ENCODE measurements at places on chromosomes 1 and 21. TPM values are rescaled to one million over a fixed set of nuclear protein-coding genes. Genes with fewer than 3 reads are reported as not detected.
A peak's percentile ranks its signal among the peaks of the same experiment; 100 is the strongest.

The SLC50A1 gene
- total RNA-seq, result 112 TPM

The LCE2A gene
- total RNA-seq, result not detected

DNA sequence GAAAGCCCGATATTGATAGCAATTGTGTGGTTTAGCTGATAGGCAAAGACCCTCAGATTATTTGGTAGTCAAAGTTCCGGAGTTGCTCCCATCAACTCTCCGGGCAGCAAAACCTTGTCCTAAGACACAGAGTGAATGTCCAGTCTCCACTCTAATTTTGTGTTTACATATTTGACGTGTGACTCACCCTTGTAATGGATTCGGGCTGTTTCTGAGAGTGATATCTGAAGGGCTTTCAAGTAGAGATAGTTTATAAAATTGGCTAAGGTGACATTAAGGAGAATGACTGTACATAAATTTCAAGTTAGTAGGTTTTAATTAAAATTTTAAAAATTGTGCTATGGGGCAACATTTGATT lies 154.2 kb downstream of the CNIH3 start:
- no peak overlapping the region for H3K27ac ChIP-seq
- no peaks in the 10 kb centered on the region for H3K4me1 ChIP-seq
- H3K27me3 ChIP-seq, result no peaks in the 10 kb centered on the region
- no peak overlapping the region for H3K4me3 ChIP-seq

DNA sequence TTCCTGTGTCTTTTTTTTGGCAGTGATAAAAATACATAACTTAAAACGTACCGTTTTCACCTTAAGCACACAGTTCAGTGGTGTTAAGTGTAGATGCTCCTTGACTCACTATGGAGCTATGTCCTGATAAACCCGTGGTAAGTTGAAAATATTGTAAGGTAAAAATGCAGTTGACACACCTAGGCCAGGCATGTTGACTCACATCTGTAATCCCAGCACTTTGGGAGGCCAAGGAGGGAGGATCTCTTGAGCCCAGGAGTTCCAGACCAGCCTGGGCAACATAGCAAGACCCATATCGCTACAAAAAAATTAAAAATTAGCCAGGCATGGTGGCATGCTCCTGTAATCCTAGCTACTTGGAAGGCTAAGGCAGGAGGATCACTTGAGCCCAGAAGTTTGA lies 73.6 kb upstream of the COG2 start:
- no peak for DNase-seq
- no peak overlapping the region for H3K27ac ChIP-seq
- peaks cover 4% of the 10 kb centered on the region for H3K4me1 ChIP-seq

DNA sequence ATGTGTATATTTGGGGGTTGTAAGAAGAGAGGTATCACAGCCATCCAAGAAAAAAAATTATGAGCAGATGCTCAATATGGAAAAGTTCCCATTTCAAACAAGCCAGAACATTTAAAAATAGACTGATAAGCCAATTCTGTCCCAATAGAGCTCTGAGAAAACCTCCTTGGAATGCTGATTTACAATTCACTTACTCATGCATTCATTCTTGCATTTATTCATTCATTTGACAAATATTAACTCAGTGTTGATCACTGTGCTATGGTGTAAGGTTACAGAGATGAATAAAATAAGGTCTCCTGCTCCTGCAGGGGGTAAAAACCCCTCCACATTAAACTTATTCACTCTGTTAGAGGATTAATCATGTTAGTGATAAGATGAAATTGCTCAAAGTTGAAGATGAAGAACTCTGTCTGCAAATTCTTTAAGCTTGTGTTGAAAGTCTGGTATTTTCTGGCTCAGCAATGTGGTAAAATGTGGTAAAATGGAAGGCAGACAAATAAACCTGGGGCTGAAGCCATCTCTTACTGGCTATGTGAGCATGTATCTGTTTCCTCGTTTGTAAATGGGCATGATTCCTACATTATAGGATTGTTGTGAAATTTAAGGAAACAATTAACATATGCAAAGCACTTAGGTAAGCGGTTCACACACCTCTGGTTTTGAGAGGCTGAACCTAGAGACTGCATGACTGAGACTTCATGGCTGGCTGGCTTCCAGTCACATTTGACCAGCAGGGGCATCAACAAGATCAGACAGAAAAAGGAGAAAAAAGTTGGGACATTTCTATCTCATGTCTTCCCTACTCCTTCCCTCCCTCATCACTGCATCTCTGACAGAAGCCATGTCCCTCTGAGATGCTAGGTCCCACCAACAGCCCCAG lies 45.0 kb upstream of the DAB1 start:
- H3K4me1 ChIP-seq, result no peaks in the 10 kb centered on the region
- no peak overlapping the region for H3K4me3 ChIP-seq
- H3K36me3 ChIP-seq, result no peaks in the 10 kb centered on the region
- H3K27me3 ChIP-seq, result no peaks in the 10 kb centered on the region
- no peak overlapping the region for H3K27ac ChIP-seq
- no peak for DNase-seq

DNA sequence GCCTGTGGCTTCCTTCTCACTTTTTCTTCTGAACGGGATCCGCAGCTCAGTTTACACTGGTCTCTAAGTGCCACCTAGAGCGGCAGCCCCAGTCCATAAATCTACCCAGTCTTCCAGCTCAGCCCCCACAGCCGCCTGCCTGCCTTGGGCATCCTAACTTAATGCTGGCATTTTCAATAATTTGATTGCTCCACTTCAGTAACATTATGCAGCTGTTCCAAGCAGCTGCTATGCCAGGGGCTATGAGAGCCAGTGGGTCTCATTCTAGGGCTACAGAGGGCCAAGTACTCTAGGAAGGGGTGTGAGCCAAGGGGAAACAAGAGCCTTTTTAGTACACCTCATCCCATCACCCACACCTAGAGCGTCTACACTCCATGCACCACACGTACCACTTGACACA lies 48.4 kb upstream of the COA6 start:
- no peaks in the 10 kb centered on the region for H3K36me3 ChIP-seq
- no peaks in the 10 kb centered on the region for H3K4me1 ChIP-seq
- no peak overlapping the region for H3K4me3 ChIP-seq
- H3K27ac ChIP-seq, result no peak overlapping the region
- no peak for DNase-seq

- H3K4me1 ChIP-seq, result peaks cover 5% of the 10 kb centered on the region
- H3K27me3 ChIP-seq, result no peaks in the 10 kb centered on the region
- no peak overlapping the region for H3K27ac ChIP-seq
- no peak for DNase-seq
- H3K36me3 ChIP-seq, result no peaks in the 10 kb centered on the region
Observed at GRCh38 chr1:19153169-19153568, 56.9 kb downstream of the UBR4 start.

DNA sequence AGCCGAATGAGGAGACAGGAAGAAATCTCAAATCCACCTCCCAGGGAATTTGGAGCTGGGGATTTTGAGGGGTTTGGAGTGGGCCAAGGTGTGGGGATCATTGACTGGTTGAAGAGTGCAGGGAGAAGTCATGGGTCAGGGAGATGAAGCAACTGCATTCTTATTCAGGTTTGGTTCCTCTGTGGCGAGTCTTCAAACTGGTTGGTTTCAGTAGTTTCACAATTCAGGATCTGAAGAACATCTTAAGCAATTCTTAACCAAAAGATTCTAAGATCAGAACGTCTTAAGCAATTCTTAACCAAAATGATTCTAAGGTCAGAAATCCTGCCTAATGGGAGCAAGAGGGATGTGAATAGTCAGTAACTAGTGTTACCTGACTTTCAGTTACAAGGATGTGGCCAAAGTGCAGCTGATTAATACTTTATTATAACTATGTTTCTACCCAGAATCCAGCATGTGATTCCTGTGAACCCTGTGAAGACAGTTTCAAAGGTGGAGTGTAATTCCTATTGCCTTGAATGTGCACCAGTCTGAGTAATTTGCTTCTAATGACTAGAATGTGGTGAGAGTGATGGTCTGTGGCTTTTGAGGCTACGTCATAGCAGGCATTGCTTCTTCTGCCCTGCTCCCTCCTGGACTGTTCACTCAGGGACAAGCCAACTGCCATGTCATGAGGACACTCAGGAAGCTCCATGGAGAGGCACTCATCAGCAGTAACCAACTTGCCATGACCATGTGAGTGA lies 61.2 kb downstream of the OLFML3 start:
- no peak overlapping the region for H3K4me3 ChIP-seq
- no peaks in the 10 kb centered on the region for H3K36me3 ChIP-seq
- no peaks in the 10 kb centered on the region for H3K4me1 ChIP-seq
- DNase-seq, result no peak

GRCh38 chr21:19120591-19120990 lies 717.0 kb upstream of the TMPRSS15 start:
- no peaks in the 10 kb centered on the region for H3K36me3 ChIP-seq
- no peak overlapping the region for H3K27ac ChIP-seq
- no peaks in the 10 kb centered on the region for H3K4me1 ChIP-seq
- no peaks in the 10 kb centered on the region for H3K27me3 ChIP-seq
- no peak overlapping the region for H3K4me3 ChIP-seq

- H3K36me3 ChIP-seq, result no peaks in the 10 kb centered on the region
- H3K27me3 ChIP-seq, result no peaks in the 10 kb centered on the region
- no peak overlapping the region for H3K4me3 ChIP-seq
- H3K4me1 ChIP-seq, result peaks cover 26% of the 10 kb centered on the region
- peak; percentile 54 for DNase-seq
- peak overlapping the region; percentile 97 for H3K27ac ChIP-seq
Observed at GRCh38 chr1:155322571-155322952, 1.9 kb downstream of the RUSC1 start.
